ENCODE measurements at places on chromosomes 3 and 15.

- peak; percentile 74 for DNase-seq
Observed at GRCh38 chr3:42490243-42490642, 12.2 kb upstream of the VIPR1 start.

- DNase-seq: no peak
Observed at GRCh38 chr3:28287046-28287445, 45.6 kb downstream of the CMC1 start.

DNA sequence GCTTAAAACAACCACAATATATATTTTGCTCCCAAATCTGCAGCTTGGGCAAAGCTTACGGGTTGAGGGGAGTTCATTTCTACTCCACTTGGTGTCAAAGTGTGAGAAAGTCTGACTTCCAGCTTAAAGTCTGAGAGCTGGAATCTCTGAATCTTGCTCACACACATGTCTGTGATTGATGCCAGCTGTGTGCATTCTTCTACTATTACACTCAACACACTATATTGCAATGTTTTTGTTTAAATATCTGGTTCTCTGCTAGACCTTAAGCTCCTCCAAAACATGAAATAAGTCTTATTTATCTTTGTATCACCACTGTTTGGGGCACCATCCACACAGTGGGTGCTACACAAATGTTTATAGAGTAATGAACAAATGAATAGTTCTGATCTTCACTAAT is 36.7 kb upstream of the SECISBP2L start:
- DNase-seq: no peak

- DNase-seq: no peak
Observed at GRCh38 chr3:13072239-13072599, 1.0 kb downstream of the IQSEC1 start.

All from RWPE1 (cell line).